Mesothelial cell of epicardium (in vitro differentiated cells): ENCODE measurements at places on chromosomes 7 and 10.
A peak's percentile ranks its signal among the peaks of the same experiment; 100 is the strongest.

- H3K36me3 ChIP-seq: no peaks in the 10 kb centered on the region
- H3K4me3 ChIP-seq: no peak overlapping the region
These were observed 80.7 kb upstream of the CXCL12 start for GRCh38 chr10:44465401-44466115.

DNA sequence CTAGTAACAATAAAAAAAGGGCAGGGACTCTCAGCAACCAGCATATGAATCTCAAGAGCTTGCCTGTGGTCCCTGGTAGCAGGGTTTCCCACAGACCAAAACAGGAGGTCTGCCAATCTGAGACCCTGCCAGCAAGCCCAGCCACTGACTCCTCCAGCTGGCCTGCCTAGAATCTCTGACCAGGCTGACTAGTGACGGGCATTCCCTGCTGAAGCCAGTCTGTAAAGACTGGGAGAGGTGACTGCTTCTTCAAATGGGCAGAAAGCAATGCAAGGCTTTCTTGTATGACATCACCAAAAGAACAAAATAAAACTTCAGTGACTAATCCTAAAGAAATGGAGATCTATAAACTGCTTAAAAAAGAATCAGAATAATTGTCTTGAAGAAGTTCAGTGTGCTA is 249.4 kb downstream of the TCF7L2 start:
- H3K4me1 ChIP-seq: no peaks in the 10 kb centered on the region
- H3K36me3 ChIP-seq: peaks cover 2% of the 10 kb centered on the region
- H3K4me3 ChIP-seq: no peak overlapping the region
- DNase-seq: no peak
- no peak overlapping the region for H3K27ac ChIP-seq

GRCh38 chr7:34622771-34623250 is 35.2 kb upstream of the NPSR1 start:
- no peaks in the 10 kb centered on the region for H3K27me3 ChIP-seq
- H3K27ac ChIP-seq: no peak overlapping the region
- H3K4me1 ChIP-seq: no peaks in the 10 kb centered on the region

- H3K27ac ChIP-seq: peak overlapping the region; percentile 57
- H3K27me3 ChIP-seq: peaks cover 39% of the 10 kb centered on the region
- peaks cover 4% of the 10 kb centered on the region for H3K4me1 ChIP-seq
- H3K4me3 ChIP-seq: no peak overlapping the region
- DNase-seq: no peak
- H3K36me3 ChIP-seq: no peaks in the 10 kb centered on the region
These were observed 84.1 kb upstream of the LRRC18 start for GRCh38 chr10:49023752-49024151.

- H3K36me3 ChIP-seq: no peaks in the 10 kb centered on the region
- no peak for DNase-seq
- H3K27me3 ChIP-seq: no peaks in the 10 kb centered on the region
These were observed 12.2 kb upstream of the LGI1 start for GRCh38 chr10:93745408-93746065.
